LoVo (cell line): ENCODE measurements at places on chromosomes 4 and X.

DNA sequence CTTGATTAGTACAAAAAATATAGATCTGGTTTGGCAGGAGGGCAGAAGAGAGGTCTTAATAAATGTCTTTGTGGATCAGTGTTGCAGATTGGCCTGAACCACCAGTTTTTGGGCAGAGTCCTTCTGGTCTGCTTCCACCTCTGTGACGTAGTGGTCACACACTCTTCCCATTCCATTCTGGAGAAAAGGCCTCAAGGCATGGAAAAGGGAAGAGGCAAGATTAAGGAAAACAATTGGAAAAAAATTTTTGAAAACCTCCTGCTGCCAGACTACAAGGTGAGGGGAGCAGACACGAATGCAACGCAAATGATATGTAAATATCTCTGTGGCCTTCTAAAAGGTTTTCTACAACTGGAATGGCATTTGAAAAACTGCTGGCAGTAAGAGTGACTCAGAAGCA lies 24.3 kb upstream of the FAM47C start:
- DNase-seq = no peak

DNA sequence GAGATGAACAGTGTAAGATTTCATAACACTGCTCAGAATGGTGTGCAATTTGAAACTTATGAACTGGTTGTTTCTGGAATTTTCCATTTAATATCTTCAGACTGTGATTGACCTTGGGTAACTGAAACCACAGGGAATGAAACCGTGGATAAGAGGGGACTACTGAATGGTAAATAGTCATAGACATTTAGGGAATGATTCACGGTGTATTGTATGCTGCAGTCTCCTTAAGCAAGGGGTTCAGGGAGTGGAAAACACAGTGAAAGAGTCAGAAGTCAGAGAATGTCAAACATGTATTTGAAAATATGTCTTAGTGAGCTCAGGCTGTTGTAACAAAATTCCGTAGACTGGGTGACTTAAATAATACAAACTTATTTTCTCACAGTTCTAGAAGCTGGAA lies 398.2 kb upstream of the DIPK2B start:
- DNase-seq = no peak

DNA sequence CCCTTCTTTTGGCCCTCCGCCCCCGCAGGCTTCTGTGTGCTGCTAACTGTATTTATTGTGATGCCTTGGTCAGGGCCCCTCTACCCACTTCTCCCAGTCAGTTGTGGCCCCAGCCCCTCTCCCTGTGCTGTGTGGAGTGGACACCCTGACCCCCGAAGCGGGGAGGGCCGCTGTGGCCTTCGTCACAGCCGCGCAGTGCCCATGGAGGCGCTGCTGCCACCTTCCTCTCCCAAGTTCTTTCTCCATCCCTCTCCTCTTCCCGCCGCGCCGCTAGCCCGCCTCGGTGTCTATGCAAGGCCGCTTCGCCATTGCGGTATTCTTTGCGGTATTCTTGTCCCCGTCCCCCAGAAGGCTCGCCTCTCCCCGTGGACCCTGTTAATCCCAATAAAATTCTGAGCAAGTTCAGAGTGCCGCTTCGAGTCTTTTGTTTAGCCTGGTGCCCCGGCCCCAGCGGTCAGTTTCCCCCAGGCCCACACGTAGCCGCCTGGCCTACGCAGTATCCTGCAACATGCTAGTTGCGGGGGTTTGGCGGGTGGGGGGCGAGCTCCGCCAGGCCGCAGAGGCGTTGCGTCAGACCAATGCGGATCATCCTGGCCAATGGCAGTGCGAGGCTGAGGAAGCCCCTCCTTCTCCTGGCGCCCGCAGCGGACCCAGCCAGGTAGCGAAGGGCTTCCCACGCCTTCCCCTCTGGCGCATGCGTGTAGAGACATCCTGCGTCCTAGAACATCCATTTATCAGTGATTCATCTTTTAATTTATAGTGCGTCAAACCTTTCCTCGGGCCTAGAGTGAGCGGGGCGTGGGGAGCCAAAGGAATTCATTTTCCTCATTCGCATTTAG lies 5.6 kb upstream of the KANTR start:
- no peak for DNase-seq

- no peak for DNase-seq
Observed at GRCh38 chrX:71870208-71871098, 40.2 kb upstream of the NHSL2 start.

DNA sequence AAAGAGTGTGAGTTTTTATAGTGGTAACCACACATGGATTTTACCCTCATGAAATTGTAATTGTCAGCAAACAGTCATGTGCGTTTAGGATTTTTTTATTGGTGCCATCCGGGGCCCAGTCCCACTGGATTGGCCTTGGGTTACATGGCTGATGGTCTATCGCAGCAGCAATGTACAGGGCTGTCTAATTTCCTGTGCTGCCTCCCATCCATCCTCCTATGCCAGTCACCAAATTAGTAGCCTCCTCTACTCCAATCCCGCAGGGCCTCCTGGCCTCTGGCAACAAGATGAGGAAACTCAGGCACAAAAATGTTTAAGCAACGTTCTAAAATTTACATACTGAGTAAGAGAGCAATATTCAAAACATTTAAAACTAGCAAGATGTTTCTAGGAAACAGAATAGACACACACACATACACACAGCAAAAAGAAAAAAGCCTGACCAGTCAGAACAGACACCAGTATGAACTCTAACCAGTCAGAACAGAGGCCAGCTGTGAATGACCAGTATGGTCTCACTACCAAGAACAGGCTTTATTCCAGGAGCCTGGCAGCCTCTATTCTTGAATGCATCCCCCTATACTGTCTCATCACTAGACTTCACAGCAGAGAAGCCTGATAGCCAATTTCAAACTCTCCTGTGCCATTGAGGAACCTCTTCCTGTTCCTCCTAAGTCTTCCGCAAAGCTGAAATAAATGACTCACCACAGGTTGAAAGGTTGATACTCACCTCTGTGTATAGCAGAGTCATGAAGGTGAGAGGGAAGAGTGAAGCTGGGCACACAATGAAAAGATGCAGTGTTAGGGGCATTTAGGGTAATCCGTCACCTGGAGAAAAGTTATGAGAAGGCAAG lies 42.6 kb downstream of the CHRNA9 start:
- DNase-seq = peak; percentile 18

- DNase-seq = no peak
Observed at GRCh38 chrX:77453190-77453589, 6.0 kb downstream of the FGF16 start.

- DNase-seq = no peak
Observed at GRCh38 chrX:2696698-2697215, 5.7 kb downstream of the CD99 start.

DNA sequence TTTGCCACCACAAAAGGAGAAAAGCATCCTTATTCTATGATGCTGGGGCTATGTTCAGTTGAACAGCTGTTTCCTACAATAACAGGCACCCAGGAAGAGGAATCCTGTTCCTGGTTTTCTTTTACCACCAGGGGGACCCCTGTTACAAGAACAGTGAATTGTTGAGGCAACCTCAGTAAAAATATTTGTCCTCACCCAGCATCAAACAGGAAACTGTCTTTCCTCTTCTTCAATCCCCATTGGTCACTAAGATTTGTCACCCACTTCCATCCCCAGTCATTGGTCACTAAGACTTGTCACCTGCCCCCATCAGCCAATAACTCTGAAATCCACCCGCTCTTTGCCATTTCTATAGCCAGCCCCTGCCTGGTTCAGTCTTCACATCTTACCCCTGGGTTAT lies 143.5 kb upstream of the GALNT7 start:
- peak; percentile 69 for DNase-seq

DNA sequence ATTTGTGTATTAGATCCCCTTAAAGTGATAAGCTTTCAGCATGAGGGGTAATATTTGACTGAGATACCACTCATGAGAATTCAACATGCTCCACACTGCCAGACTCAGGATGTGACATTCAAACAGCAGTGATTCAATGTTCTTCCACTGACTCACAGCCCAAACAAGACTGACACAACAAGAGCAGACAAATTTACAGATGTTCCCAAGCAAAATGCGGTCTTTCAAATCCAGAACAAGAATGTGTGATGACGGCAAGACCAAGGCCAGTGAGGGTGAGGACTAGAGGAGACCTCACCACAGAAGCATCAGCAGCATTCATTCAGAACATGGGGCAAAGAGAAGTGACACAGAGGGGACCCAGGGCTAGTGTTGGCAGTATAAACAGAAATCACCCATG lies 99.3 kb upstream of the GRIA3 start:
- no peak for DNase-seq

DNA sequence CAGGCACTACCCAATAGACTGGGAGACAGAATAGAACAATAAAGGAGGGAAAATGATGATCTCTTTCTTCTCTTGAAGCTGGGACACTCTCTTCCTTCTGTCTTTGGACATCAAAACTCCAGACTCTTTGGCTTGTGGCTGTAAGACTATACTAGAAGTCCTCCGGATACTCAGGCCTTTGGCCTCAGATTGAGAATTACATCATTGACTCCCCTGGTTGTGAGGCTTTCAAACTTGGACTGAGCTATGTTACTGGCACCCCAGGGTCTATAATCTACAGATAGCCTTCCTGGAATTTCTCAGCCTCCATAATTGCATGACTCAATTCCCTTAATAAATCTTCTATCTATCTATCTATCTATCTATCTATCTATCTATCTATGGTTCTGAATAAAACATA lies 294.2 kb upstream of the CT83 start:
- DNase-seq = no peak

- DNase-seq = no peak
Observed at GRCh38 chrX:72621163-72621562, 48.5 kb upstream of the HDAC8 start.

- no peak for DNase-seq
Observed at GRCh38 chrX:46179748-46180147, 365.5 kb downstream of the ZNF674 start.

DNA sequence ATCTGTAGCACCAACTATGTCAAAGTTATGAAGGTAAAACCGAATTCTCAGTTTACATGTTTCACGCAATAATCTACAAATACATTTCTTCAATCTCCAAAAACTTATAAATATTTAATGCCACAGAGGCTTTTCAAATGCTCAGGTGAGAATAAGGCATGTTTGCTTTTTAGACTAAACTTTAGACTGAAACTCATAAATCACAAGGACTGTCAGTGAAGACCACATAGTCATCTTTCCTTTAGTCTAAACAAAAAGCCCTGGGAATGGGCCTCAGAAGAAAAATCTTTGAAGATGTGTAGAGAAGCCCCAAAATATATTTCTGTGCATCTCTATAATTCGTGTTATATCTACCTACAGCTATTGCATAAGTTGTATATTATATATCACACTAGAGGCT lies 54.5 kb upstream of the DCTD start:
- no peak for DNase-seq

DNA sequence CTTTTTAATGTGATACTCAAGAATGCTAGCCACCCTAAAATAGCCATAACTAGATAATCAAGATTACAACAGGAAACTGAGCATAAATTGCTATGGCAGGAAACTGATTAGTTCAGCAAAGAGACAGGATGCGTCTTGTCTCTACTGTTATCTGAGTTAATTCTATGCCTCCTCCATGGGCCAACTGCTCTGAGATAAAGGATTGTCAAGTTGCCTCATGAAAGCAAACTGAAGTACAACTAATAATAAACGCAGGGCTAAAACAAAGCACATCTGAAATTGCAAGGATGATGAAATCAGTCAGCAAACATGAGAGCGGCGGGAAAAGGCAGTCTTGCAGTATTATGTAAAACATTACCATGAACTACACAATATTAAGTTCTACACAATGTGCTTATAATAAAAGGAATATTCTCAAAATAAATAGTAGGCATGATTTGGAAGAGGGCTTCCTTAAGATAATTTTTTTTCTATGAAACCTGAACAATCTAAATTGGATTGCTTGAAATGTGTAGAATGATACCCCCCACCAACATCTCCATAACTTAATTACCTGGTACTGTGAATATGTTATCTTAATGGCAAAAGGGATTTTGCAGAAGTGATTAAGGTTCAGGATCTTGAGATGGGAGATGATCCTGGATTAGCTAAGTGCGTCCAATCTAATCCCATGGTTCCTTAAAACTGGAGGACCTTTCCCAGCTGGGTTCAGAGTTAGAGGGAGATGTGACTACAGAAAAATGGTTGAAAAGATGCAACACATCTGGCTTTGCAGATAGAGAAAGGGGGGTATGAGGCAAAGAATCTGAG lies 65.9 kb downstream of the ANTXR2 start:
- DNase-seq = no peak

GRCh38 chr4:174222266-174222872 lies 61.1 kb downstream of the FBXO8 start:
- DNase-seq = peak; percentile 30

GRCh38 chrX:39409246-39409917 lies 608.1 kb downstream of the MID1IP1 start:
- DNase-seq = no peak

DNA sequence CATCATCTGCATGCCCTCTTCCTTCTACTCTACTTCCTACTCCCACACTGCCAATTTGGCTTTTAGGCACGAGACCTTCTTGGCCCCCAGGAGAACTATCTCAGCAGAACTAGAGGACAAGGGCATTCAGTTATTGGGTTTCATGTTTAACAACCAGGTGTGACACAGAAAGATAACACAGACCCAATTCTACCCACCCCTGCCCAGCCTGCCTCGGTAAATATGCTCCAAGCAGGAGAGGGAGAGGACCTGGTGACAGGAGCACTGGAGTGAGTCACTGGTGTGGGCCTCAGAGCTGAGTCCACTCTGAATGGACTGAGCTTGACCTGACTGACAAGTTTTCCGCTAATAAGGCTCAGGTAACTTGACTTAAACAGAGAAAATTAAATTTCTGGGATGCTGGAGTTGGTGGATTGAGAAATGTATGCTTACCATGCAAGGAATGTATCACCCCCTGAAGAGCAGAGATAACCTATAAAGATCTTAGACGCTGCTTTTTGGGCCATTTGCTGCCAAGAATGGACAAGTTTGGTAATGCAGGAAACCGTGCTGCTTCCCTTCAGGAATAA lies 52.5 kb downstream of the CASP3 start:
- DNase-seq = no peak

DNA sequence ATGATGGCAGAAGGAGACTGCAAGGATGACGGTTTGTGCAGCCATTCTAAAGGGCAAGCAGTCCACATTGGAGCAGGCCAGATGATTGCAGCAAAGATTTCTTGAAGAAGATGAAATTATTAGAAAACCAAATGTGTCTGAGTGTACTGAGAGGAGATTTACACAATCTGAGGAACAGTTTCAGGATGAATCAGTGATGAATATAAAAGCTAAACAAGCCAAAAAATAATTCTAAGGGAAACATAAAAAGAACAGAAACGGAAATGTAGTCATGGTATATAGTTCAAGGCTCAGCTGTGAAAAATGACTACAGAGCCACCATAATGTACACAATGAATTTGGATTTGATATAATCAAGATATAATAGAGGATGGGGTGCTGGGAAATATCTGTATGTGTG lies 168.5 kb downstream of the PDGFC start:
- no peak for DNase-seq

DNA sequence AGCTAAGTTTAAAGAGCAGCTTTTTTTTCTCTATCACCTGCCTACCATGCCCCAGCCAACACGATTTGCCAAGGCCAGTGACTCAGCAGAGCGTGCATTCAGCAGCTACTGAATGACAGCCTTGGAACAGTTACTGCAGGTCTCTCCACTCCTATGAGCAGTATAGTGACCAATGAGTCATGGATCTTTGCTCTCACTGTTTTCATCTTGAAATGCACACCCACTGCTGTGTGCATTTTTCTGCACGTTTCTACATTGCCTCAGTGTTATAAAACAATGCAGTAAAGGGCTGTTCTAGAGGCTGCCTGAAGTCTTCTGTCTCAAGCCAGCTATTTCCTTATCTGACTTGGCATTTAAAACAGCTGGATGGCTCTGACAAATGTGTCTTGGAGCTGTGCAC lies 66.0 kb upstream of the C4orf54 start:
- DNase-seq = peak; percentile 44

GRCh38 chr4:155787113-155787710 lies 28.4 kb downstream of the GUCY1B1 start:
- DNase-seq = peak; percentile 62

GRCh38 chrX:103687073-103687695 lies 685 bp upstream of the MORF4L2 start:
- DNase-seq = peak; percentile 56
